ENCODE measurements at places on chromosomes 16 and 17. TPM values are rescaled to one million over a fixed set of nuclear protein-coding genes. Genes with fewer than 3 reads are reported as not detected.

Gene TBC1D28
- total RNA-seq: not detected

Gene TP53TG3F
- not detected for total RNA-seq

Gene KRT20
- total RNA-seq: not detected

Gene RNF166
- 7.3 TPM for total RNA-seq

Gene GNG13
- total RNA-seq: not detected
